Heart left ventricle (tissue), 16 donors: ENCODE measurements at places on chromosomes 12 and 14.

DNA sequence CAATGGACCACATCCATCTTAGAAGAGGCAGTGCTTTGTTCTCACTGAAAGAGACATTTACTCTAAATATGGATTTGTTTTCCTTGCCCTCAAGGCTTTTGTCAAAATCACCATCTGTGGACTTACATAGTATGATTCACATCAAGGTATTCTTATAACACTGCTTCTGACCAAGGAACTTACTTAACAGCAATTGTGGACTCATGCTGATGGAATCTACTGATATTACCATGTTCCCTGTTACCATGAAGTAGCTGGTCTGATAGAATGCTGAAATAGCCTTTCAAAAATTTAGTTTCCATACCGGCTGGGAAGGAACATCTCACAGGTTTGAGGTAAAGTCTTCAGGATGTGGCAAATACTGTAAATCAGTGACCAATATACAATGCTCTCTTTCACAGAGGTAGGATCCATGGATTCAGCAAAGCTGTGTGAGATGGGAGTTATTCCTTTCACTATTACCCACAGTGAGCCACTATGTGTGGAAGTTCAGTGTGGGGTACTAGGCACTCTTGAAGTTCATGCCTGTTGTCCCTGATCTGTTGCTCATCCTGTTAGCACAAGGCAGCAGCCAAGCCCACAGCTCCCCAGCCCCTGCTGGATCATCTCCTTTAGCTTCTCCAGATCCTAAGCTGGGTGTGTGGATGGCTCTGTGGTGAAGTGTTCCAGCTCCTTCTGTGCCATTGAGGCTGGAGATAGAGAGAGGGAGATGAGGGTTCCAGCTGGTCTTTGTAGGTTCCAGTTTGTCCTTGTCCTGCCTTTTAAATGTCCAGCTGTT, 126.4 kb downstream of the ATP23 start:
- no peak for DNase-seq

GRCh38 chr14:92490239-92490959, 23.2 kb upstream of the RIN3 start:
- no peak for DNase-seq

- no peak for DNase-seq
These were observed 198.0 kb downstream of the CACNA1C start for GRCh38 chr12:2250797-2251196.

- no peak for DNase-seq
These were observed 42.3 kb upstream of the EPS8 start for GRCh38 chr12:15831315-15831978.

- DNase-seq, result no peak
These were observed 59.9 kb downstream of the SLC6A12 start for GRCh38 chr12:154058-154457.

- no peak for DNase-seq
These were observed 18.1 kb downstream of the MANSC1 start for GRCh38 chr12:12331896-12332295.

GRCh38 chr14:81837304-81837703, 303.7 kb upstream of the SEL1L start:
- no peak for DNase-seq

GRCh38 chr12:85779768-85780167, 56.4 kb downstream of the RASSF9 start:
- no peak for DNase-seq
